ENCODE measurements at places on chromosomes 16 and 17.
A peak's percentile ranks its signal among the peaks of the same experiment; 100 is the strongest.

- peak; percentile 29 for DNase-seq
Measured at GRCh38 chr16:20899477-20900298, 470 bp downstream of the DCUN1D3 start.

- no peak for DNase-seq
Measured at GRCh38 chr17:64617125-64617780, 44.9 kb downstream of the SMURF2 start.

DNA sequence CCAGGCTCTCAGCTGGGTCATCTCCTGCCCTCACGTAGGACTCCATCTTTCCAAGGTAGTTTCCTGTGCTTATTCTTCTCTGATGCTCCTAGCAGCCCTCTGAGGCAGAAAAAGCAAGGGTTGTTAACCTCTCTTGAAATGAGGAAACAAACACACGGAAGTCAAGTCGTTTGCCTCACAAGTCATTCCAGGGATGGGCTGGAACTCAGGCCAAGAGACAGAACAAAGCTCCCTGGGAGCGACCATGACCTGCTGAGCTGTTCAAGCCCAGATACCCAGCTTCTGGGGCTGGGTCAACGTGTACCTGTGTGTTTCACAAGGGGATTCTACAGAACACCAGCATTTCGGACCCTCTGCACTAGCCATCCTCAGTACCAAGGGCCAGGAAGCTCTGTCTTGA lies 28.1 kb downstream of the SRL start:
- DNase-seq, result no peak

GRCh38 chr17:66268247-66268927 lies 34.0 kb upstream of the PRKCA start:
- DNase-seq, result no peak

DNA sequence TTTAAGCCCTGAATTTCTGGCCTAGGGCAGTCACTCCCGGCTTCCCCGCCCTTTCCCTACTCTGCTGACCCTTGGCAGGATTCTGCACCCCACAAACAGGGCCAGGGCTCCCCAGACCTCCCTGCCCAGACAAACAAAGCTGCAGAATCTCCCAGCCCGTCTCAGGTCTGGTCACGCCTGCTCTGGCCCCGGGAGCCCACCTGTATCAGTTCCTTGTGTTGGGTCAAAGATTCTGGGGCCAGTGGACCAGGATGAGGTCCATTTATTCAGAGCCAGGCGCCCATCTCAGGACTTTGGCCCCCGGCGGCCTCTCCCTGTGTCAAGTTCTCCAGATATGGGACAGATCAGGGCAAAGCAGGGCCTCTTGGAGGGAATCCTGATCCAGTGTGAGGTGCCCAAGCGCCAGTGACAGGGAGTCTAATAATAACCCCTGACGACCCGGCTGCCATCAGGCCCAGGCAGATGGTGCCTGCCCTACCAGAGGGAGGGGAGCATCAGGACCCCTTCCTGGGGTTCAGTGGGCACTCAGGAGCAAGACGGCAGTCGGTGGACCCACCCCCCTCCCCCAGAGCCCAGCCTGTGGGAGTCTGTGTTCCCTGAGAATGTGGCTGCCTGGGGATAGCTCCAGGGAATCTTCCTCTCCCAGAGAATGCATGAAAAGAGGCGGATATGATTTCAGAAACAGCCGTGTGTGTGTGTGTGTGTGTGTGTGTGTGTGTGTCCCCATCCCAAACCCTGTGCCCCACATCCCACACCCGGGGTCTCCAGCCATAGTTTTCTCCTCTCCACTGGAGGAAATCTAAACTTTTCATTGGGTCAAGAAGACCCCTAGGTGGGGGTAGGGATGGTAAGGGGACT lies 1.3 kb downstream of the TTYH2 start:
- no peak for DNase-seq

GRCh38 chr17:43932923-43933322 lies 9.4 kb downstream of the PPY start:
- no peak for DNase-seq

DNA sequence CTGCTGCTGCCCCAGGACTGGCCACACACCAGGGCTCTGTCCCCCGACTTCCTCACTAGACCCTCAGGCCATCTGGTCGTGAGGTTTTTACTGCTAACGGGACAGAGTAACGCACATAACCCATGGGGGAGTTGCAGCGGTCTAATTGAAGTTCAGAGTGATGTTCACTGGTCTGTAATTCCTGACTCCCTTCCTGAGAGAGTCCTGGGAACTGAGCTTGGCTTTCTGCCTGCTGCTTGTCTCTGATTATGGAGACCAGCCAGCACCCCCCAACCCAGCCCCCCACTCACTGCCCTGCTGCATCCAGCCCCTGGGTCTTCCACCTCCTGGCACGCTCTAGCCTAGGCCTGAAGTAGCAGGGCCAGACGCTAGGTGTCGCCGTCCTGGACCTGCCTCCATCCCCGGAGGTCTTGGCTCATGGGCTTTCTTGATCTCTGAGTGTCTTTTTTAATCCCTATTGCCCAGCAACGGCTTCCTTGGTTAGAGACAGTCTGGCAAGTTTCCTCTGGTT lies 192.9 kb downstream of the CCDC182 start:
- DNase-seq, result peak; percentile 82

DNA sequence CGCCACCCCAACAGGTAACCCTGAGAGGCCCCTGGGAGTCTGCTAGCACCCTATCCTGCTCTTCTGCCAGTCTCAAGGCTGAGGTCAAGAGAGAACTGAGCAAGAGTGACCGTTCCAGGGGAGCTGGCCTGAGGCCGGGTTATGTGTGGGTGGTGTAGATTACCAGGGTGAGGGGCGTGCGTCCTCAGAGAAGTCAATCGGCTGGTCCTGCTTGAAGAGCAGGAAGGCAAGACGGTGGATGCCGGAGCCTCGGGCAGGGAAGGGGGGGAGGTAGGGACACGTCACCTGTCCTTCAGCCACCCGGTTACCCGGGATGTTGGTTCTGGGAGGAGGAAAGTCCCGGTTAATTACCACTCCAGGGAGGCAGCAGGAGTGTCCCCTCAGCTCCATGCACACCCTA lies 2.6 kb upstream of the TRIM65 start:
- DNase-seq, result no peak

DNA sequence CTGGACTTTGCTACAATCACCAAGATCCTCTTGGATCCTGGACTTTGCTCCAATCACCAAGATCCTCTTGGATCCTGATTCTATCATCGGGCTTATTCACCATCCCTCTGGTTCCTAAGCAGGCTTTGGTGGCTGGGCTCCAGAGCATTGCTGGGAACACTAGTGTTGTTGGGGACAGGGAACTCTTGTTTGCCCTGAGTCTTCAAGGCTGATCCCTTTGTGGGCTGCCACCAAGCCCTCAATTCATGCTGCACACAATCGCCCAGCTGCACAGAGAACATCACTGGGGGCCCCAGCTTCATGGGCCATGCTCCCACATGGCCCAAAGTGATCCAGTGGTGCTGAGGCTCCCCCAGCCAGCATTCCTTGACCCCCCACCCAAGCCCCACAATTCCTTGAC lies 88.3 kb downstream of the TMEM132E start:
- no peak for DNase-seq

DNA sequence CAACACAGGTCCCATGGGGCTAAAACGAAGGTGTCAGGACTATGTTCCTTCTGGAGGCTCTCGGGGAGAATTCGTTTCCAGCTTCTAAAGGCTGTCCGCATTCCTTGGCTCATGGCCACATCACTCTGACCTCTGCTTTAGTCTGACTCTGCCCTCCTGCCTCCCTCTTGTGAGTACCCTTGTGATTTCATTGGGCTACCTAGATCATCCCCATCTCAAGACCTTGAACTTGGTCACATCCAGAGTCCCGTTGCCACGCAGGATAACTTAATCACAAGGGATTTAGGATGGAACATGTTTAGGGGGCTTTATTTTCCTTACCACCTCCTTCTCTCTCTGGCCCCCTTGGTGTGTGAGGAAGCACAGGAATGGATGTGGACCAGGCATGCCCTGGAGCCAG lies 160.9 kb upstream of the PLCG2 start:
- DNase-seq, result no peak

GRCh38 chr17:78278139-78278741 lies 46.8 kb downstream of the TMEM235 start:
- DNase-seq, result peak; percentile 68

- DNase-seq, result no peak
Measured at GRCh38 chr17:77581480-77581879, 377.0 kb upstream of the TNRC6C start.

GRCh38 chr17:60244656-60245055 lies 94.9 kb downstream of the CA4 start:
- no peak for DNase-seq

DNA sequence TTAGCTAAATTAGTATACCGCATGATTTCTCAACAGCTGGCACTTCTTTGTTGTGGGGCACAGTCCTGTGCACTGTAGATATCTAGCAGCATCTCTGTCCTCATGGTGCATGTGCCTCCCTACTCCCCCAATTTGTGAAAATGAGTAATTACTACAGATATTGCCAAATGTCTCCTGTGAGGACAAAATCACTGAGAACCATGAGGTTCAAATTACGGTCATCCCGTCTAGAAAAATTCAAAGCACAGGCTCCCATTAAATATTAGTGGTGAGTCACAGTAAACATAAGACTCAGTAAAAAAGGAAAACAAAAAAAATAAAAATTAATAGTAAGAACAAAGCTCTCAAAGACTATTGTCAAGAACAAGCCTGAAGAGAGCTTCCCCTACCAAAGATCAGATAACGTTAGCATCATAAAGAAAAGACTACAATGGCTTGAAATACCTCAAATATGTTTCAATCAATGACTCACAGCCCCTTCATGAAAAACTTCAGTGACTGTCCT lies 57.8 kb downstream of the STH start:
- peak; percentile 58 for DNase-seq

- no peak for DNase-seq
Measured at GRCh38 chr17:1467898-1468492, 12.0 kb upstream of the CRK start.

GRCh38 chr17:61467416-61468262 lies 15.4 kb downstream of the TBX4 start:
- peak; percentile 78 for DNase-seq

DNA sequence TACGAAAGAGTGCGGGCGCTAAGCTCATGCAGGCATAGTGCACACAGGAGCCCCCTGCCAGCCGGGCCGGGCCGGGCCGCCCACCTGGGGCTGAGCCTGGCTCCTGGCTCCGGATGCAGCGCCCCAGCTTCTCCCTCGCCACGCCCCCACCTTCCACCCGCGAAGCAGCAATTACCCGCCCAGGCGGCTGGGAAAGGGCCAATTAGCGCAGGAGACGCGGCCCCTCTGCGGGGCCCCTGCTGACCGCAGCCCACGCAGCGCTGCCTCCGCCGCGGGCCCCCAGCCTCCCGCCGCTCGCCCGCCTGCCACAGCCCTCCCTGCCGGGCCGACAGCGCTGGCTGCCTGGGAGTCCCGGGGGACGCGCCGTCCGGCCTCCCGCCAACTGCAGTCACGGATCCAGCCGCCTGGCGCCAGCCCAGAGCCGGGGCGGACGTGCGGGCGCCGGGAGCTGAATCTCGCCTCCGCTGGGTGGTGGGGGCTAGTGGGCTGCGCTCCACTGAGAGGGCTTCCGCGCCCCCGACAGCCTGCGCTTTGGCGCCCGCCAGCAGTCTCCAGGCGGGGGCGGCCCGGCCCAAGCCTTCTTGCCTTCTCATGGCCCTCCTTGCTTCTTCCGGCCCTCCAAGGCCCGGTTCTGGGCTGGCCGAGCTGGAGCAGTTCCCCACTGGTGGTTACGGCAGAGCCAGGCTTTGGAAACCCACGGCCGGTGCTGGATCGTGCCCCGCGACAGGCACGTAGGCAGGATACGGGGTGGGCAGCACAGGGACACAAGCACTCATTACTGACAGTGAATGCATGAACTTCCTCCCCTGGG lies 14.9 kb upstream of the CBFB start:
- DNase-seq, result peak; percentile 70

GRCh38 chr16:7976125-7976524 lies 614.2 kb downstream of the TMEM114 start:
- DNase-seq, result no peak

DNA sequence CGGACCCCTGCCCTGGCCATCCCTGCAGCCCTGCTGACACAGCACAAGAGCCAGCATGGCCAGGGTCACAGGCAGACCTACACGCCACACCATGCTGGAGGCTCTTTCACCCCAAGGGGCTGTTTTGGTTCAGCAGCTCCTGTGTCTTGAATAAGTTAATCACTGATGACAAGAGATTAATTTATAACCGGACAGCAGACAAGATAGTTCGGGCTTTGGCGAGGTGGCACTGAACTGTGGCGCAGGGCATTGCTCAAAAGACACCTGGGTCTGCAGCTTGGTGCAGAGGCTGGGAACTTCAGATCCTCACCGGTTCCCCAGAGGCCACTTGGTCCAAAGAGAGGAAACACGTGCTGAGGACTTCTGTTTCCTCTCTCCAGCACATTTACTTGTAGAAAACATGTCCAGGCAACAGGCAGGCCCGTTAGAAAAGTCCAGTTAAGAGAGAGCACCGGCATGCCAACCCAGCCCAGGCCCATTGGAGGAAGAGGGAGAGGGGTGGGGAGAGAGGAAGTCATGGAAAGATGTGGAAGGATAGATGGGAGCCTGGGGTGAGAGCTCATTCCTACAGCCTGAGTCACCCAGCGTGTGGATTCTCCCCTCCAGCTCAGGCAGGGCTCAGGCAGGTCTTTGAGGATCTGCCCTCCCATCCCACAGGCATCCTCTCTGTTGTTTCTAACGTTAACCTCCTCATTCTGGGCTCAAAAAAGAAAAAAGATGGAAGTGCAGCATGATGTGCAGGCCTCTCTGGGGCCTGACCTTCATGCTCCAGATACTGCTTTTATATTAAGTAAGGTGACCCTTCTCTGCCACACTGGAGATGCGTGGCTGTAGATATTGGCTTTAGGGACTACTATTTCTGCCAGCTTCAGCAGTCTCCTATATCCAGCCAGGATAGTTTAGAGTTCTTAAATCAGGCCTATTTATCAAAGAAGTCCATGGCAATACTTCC lies 80.0 kb upstream of the HNF1B start:
- peak; percentile 93 for DNase-seq

DNA sequence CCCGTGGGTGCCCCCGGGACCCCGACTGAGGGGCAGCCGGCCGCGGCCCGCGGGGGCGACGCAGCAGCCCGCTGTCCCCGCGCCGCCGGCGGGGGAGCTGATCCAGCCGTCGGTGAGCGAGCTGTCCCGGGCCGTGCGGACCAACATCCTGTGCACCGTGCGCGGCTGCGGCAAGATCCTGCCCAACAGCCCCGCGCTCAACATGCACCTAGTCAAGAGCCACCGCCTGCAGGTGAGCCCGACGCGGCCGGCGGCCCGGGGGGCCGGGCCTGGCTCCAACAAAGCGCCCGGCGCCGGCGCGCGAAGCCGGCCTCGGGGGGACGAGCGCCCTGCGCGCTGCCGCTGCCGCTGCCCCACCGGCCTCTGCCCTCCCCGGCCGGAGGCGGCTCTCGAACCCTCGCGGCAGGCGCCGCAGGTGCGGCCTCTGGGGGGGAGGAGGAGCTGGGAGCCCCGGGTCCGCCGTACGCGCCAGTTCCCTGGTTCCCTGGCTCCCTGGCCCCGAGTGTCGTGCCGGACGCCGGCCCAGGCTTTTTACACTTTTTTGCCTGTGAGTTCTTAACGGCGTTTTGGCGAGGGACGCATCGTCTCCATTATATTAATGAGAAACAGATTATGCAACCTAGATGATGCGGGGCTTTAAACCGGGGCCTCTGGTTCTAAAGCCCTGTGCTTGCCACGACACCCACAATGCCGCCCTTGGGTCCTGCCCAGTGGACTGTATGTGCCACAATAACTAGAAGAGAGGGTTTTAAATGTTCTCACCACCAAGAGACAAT lies 521 bp downstream of the ATMIN start:
- DNase-seq, result peak; percentile 53
